Lower leg skin (tissue), 4 donors: ENCODE measurements at places on chromosomes 2 and 18.

- DNase-seq, result no peak
Observed at GRCh38 chr2:172056293-172056692, 29.0 kb upstream of the DLX1 start.

GRCh38 chr2:48738806-48739205, 16.7 kb downstream of the LHCGR start:
- DNase-seq, result no peak

- no peak for DNase-seq
Observed at GRCh38 chr2:235444101-235444597, 49.7 kb upstream of the AGAP1 start.

GRCh38 chr2:176001281-176001915, 669 bp downstream of the LNPK start:
- DNase-seq, result peak; percentile 22

GRCh38 chr2:100941646-100942240, 60.3 kb upstream of the RPL31 start:
- DNase-seq, result peak; percentile 58

DNA sequence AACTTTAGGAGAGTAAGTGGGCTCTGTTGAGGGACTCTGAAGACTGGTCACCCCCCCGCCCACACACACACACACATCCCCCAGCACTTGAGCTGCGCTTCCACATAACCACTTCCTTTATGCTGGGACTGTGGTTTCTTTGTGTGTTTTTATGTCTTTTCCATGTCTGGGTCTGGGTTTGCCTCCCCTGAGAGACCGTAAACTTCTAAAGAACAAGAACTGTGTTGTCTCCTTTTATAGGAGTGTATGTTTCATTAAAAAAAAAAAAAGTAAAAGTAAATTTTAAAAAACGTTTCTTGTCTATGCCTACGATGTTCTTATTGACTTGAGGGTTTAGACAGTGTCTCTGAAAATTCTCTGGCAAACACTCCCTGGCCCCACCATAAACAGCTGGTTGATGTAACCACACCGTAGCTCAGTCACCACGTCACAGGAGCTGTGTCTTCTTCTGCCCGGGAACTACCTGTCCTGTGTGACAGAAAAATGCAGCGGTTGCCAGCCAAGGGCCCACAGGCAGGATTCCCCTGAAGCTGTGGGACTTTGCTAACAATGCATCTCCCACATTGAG, 68.0 kb downstream of the KLHL29 start:
- peak; percentile 81 for DNase-seq

DNA sequence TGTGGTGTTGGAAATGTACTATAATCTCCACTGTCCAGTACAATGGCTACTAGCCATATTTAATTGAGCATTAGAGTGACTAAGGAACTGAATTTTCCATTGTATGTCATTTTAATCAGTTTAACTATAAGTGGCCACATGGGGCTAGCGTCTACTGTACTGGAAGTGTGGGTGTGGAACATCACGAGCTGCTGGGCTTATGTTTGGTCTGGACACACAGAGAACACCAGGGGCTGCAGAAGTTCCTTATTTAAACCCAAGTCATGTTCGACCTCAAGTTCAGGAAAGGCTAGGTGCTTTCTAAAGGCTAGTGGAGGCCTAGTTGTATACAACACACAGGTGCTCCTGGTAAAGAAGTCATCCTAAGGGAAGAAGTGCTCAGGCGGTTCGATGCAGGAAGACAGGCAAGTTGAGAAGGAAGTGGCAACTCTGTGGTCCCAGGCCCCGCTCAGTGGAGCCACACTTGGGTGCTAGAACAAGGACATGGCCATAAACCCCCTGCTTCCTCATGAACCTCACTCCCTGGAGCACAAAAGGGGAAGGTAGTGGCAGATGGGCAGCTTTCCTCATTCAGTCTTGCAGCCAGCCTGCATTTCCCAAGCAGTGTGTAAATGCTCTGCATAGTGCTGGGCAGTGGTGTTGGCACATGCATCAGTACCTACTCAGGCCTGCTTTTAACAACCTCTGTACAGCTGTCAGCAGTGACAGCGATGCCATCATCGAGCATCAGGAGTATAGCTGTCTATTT, 13.3 kb downstream of the LGALSL start:
- DNase-seq, result no peak

DNA sequence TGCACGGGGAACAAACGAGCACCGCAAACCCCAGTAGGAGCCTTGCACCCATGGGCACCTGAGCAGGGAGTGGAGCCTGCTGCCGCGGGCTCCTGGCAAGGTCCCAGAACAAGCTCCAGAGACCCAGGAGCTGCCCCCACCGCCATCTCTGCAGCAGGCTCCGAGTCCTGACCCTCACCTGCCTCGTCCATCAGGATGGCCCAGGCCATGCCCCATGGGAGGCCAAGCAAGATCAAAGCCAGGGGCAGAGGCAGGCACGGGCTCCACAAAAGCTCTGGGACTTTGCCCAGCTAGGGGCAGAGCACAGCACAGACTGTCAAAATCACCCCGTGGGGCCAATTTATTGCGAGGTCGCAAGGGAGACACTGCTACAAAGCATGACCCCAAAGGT, 43.6 kb downstream of the GPC1 start:
- no peak for DNase-seq

GRCh38 chr2:14418115-14418514, 214.4 kb upstream of the LRATD1 start:
- no peak for DNase-seq

DNA sequence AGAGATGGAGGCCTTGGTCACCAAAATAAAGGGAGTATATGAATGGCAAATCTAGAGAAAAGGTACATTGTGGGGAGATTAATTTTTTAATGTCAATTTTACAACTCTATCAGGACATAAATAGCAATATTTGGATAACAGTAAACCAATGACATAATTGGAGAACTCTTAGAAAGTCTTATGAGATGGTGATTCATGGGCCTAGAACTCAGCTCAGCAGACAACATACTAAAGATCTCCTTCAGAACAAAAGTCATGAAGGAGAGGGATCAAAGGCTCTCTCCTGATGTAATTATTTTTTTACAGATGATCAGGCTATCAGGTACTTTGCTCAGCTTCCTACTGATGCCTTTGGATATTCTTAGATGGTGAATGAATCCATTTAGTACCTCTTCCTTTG, 90.0 kb downstream of the CRACDL start:
- DNase-seq, result no peak
